Effector memory CD4-positive, alpha-beta T cell (primary cell): ENCODE measurements at places on chromosomes 5 and 9.

- no peak for DNase-seq
These were observed 71.4 kb upstream of the ATP10B start for GRCh38 chr5:160923411-160923810.

DNA sequence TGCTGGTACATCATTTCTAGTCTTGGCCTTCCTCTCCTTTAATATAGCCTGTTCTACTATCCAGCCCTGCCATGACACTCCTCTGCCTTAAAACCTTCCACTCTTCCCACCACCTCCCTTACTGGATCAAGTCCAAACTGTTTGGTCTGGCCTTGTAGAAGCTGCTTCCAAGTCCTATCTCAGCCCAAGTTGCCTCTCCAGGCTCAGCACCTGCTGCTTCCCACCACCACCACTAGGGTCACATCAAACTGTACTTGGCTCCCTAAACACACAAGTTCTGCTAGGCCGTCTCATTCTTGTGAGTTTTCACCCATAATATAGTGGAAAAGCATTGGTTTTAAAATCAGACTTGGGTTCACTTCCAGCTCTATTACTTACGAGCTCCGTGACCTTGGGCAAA is 1.4 kb downstream of the NDUFA8 start:
- no peak for DNase-seq

GRCh38 chr5:11407556-11408145 is 496.6 kb downstream of the CTNND2 start:
- no peak for DNase-seq

- DNase-seq, result no peak
These were observed 11.0 kb downstream of the NAIP start for GRCh38 chr5:71014176-71014575.

GRCh38 chr5:142805339-142805738 is 35.2 kb downstream of the ARHGAP26 start:
- DNase-seq, result no peak

DNA sequence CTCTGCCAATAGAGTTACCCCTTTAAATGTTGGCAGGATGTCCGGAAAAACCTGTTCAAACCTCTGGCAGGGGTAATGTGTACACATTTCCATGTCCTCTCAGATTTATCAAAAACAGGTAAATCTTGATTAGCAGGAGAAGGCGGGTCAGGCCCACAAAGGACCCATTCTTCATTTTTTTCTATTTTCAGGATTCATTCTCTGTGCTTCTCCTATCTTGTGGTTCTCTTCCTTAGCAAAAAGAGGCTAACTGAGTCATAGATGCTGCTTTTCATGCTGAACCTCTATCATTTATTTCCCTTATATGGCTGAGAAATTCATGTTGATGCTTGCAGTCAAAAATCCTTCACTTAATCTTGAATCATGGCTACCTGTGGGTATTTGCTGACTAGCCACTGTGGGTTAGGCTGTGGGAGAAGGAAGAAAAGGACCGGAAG is 112.7 kb upstream of the IQGAP2 start:
- no peak for DNase-seq

- DNase-seq, result no peak
These were observed 16.6 kb downstream of the SH3PXD2B start for GRCh38 chr5:172437445-172438318.

DNA sequence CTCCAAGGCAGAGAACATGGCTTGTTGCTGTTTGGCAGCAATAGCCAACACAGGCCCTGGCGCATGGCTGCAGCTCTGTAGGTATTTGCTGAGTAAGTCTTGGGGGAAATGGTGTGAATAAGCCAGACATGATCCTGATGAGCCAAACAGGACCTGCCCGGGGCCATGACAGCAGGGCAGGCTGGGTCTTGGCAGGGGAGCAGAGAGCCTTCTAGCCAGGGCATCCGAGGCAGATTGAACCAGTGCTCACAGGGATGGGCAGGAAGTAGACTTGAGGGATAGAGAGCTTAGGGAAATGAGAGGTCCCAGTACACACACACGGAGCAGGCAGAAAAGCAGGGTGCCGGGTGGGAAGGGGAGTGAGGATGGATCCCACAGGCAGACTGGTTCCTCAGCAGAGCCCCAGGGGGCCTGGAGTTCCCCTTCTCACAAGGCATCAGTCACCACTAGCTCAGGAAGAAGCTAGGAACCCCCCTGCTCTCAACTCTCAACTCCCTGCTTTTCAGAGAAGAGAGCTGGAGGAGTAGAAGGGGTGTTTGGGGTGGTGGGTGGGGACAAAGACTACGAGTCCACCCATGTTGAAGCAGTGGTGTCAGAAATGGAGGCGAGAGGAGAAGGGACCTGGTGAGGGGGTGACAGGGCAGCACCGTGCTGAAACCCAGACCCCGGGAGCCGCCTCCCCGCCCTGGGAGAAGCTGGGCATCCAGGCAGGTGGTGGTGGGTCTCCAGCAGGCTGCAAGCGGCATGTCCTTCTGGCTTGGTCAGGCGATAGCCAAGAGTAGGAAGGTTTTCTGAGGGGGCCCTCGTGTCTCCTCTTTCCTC is 111.1 kb downstream of the RGS3 start:
- no peak for DNase-seq

GRCh38 chr5:153745778-153746395 is 255.4 kb downstream of the GRIA1 start:
- no peak for DNase-seq
